IPS DF 19.7 (cell line): ENCODE measurements at places on chromosomes 6 and 20.

- DNase-seq: no peak
These were observed 138.2 kb upstream of the DTNBP1 start for GRCh38 chr6:15800841-15801617.

DNA sequence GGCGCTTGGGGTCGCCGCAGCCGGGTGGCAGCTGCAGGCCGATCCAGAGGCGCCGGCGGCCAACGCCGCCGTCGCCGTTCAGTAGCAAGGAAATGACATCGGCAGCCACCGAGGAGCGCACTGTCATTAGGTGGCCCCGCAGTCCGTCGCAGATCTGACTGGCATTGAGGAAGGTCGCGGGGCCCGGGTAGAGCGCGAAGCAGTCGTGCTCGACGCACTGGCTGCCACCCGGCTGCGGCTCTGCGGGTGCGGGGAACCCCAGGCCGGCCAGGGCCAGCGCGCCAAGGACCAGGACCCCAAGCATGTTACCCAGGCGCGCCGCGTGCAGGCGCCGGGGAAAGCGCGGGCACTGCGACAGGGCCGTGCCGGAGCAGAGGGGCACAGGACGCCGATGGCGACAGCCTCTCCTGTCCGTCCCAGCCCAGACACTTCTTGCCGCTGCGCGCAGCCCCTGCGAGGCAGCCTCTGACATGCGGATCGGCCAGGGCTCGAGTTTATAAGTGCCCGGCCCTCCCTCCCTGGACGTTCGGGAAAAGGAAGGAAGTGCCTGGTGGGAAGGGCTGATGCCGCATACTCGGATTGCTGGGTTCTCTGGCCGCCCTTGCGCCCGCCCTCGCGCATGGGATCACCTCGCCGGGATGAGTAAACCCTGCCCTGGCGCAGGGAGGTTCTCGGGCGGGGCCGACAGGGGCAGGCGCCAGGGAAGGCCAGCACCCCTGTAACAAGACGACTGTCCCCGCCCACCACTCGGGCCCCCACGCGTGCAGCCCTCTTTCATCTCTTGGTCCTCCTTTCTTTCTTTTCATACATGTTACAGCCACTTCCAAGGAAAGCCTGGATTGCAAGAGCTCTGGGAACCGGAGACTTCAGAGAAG, at the start of gene THBD:
Gene THBD (minus strand): TSS at position 472 of the 875 bp plus-strand sequence. CDS start 168 bp downstream, at position 304.
- DNase-seq: no peak

GRCh38 chr20:63442100-63442493, 30.4 kb downstream of the KCNQ2 start:
- no peak for DNase-seq

GRCh38 chr20:10649080-10649796, 24.6 kb downstream of the JAG1 start:
- no peak for DNase-seq

DNA sequence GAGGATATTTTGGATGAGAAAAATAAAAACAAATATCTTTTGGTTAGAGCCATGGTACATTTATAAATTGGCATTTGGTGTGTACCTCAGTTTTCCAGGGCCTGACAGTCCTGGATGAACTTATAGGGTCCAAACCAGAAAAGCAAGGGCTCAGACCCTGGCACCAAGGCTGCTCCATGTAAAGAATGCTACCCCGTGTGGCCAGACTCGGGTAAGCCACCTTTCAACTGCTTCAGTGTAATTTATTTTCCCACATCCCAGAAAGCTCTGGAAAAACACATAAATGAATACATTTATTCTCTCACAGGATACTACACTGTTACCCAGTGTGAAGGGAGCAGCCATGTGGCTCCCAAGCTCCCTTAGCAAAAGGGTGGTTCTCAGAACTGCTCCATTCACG, 13.8 kb downstream of the MRPL14 start:
- no peak for DNase-seq

DNA sequence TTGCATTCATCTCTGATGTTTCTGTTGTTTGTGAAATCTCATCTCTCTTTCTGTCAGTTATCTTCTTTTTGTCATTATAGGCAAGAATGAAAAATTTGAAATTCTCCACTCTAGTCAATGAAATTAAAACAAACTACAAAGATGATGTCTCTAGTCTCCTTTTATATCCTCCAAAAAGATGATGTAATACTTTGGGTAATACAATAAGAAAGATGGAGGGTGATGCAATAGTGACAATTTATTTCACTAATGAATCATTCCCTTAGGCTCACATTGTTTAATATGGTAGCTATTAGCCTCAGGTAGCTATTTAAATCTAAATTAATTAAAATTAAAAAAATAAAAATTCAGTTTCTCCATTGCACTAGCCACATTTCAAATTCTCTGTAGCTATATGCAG, 145.4 kb downstream of the UST start:
- no peak for DNase-seq

DNA sequence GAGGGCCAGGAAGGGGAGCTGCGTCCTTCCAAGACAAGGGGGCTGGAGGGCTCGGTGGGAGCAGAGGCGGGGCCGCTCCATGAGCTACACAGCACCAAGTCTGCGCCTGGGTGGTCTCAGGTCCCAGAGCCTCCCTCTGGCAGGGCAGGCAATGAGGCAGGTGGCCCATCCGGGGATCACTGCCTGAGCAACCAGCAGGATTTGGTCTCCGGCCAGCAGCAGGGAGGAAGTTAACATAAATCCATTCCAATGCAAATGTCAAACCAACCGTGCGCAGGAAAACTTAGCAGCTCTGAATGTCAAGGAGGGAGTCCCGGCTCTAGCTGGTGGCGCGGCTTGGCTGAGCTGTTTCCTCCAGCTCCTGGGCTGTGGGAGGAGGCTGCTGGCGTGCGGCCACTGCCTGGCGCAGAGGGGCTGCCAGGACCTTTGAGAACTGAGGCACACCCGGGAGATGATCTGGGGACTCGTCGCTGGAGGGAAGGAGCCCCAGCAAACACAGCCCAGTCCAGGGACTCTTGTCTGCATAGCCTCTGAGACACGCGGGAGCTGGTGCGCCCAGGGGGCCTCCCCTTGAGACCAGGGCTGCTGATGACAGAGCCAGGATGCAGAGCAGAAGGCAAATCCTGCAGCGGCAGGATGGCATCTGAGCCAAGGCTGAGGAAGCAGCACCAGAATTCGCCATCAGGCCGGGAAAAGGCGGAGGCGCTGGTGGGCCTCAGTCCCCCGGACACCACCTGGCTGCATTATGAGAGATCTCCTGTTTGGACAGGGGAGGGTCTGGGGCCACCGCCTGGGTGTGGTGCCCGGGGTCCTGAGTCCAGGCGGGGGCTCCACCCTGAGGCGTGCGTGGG, 33.1 kb upstream of the CHRNA4 start:
- DNase-seq: peak; percentile 69

GRCh38 chr6:53360093-53360912, 11.6 kb upstream of the ELOVL5 start:
- no peak for DNase-seq
